ENCODE measurements at places on chromosomes 3 and 15.

DNA sequence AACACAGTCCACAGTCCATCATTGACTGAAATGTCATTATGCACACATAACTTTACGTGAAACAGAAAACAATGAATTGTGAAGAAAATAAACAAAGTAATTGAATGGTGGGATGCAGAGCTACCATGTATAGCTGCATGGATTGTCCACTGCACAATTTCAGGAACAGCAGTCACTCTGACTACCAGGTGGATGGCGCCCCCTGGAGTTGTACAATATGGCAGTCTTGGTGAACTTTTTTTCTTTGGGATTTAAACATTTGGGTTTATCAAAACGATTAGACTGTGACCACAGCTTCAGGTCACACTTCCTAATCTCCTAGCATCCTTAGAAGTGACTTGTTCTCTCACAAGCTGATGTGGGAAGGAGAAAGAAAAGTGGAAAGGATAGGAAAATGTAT lies 48.9 kb upstream of the TCF12 start:
- DNase-seq, result peak; percentile 68

DNA sequence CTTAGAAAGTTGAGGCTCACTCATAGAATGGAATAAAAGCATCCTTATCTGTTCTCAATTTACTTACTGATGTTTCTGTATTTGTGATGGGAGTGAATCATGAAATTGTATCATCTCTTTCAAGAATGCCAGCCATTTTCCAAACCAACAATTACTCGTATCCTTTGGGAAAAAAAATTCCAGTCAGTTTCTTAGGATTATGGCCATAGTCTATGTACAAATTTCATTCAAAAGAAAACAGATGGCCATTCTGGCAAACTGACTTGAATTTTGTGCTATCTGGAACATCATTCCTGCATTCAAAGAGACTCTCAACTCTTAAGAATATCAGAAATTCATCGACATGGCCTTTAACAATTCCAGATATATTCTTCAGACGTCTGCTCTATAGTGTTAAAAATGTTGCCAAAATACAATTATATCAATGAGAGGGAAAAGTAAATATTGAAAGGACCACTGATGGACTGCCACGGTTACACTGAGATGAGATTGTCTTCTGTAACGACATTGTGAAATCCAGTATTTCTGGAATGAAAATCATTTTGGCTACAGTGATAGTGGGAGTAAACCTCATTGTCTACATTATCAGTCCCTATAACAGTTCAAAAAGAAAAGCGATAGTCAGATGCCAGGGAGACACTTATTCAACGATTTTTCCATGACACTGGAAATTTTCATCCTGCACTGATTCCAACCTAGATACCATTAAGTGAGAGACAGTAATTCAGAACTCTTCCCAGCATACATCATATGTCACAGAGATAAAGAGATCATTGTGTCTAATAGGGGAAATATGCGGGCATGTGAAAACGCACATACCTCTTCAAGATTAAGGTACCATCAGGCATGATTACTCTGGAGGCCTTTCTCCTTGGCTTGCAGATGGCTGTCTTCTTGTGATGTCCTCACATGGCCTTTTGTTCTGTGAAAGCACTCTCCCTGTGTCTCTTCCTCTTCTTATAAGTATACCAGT lies 953.8 kb upstream of the ALCAM start:
- no peak for DNase-seq

DNA sequence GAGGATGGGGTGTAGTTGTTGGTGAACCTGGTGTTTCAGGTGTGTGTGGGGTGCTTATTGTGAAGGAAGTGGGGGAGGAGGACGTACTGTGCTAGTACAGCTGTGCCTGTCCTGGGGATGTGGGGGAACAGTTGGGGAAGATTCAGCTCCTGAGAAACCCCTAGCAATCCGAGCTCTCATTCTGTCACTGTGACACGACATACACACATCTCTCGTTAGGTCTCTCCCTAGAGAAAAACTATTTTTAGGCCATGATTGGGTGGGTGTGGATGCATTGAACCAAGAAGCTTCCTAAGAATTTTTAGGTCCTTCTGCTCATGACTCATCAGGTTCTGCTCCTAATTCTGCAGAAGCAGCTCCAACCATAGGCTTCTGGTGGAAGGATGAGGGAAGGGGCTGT lies 54.3 kb downstream of the SLC30A4 start:
- DNase-seq, result no peak

- DNase-seq, result peak; percentile 42
Measured at GRCh38 chr15:42152196-42152920, 4.1 kb downstream of the PLA2G4F start.

GRCh38 chr3:64741341-64741740 lies 53.5 kb upstream of the ADAMTS9 start:
- no peak for DNase-seq

GRCh38 chr15:83700082-83700481 lies 46.2 kb downstream of the ADAMTSL3 start:
- DNase-seq, result no peak

DNA sequence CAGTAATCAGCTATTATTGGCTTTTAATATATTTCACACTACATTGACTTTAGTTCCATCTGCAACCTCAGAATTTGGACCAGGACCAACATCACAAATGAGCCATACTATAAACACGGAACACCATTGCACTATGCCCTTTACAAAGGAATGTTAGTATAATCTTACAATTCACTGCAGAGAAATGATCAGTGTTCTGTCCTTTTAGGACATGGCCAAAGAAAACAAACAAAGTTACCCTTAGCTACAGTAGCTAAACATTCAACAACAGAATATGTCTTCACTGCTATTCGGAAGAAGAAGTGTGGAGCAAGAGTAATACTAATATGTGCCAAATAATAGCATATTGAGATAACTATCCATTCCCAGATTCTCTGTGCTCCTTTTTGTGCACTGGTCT lies 90.4 kb downstream of the NAALADL2 start:
- no peak for DNase-seq

DNA sequence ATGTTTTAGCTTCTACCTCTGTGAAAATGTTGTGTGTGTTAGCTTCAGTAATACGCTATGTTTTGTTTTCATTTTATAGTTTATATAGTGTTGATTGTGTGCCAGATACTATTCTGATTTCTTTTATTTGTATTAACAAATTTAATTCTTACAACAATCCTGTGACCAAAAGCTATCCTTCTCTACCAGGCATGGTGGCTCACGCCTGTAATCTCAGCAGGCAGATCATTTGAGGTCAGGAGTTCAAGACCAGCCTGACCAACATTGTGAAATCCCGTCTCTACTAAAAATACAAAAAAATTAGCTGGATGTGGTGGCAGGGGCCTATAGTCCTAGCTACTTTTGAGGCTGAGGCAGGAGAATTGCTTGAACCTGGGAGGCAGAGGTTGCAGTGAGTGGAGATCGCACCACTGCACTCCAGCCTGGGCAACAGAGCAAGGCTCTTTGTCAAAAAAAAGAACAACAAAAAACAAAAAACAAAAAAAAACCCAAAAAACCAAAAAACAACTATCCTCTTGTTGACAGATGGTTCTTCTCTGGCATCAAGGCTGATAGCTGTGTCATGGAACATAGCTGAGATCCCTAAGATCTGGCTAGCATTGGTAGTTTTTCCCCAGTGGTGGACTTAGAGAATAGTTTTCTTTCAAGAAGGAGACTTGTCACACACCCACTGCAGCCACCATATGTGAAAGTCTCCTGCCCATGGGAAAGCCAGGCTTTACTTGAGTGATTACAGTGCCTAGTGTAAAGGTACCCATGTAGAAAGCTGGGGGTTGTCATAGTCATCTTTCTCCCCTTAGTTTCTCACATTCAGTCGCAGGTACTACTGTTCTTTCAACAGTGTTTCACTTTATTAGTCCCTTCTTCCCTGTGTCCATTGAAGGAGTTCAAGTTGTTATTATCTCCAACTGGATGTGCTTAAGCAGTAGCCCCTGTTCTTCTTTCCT lies 116.5 kb downstream of the UBE2E2 start:
- DNase-seq, result no peak

DNA sequence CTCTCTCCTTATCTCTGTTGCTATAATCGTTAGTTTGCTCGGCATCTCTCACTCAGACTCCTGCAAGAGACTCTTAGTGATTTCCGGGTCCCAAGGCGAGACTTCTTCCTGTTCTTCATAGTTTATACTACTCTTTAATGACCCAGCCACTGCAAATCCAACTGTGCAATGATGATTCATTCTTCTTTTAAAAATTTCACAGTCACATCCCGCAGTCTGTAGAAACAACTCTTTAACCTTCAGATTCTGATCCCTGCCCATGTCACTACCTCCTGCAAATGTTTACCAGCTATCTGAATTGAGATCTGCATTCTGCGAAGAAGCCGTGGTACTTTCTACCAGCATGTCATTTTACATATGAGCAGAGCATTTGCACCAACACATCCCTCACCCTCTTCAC lies 2.8 kb upstream of the VGLL3 start:
- DNase-seq, result no peak
